Stimulated activated CD4-positive, alpha-beta T cell treated with anti-CD3 and anti-CD28 coated beads, Interleukin-4, amount 100 ng/mL, for 1 hour (primary cell): ENCODE measurements at places on chromosomes 7 and 10.

DNA sequence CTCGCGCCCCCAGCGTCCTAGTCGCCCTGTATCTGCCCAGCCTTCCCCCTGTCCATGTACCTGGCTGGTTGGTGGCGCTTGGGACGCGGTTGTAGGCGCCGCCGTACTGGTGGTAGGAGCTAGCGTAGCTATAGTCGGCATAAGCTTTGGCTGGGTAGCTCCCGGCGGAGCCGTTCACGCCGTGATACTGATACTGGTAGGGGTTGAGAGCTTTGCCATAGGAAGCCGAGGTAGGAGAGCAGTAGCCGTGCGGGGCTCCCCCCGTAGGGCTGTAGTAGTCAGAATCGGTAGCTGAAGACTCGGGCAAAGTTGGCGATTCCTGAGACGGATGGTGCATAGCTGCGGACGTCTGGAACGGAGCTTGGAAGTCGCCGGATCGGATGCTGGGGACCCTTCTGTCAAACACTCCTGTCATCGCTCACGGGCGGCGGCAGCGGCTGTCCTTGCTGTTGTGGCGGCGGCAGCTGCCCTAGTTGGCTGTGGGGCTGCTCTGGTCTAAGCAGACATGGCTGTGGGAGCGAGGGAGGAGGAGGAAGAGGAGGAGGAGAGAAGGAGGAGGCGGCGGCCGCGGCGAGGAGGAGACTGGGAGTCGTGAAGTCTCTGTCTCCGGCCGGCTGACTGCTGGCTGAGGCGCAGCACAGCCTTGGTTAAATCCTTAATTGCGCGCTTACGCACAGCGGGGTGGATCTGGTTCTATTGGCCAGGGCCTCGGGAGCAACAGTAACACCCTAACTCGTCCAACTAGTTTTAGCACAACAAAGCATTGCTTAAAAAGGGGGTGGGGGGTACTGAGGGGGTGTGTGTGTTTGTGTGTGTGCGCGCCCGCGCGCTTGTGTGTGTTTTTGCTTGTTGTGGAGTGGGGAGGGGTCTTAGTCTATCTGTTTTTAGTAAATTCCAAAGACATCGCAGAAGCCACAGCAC lies at the start of gene DLX5:
Gene DLX5 (minus strand): TSS at position 623 of the 921 bp plus-strand sequence. CDS start 208 bp downstream, at position 415.
- no peak for DNase-seq

GRCh38 chr7:142440906-142441411 lies 183.1 kb upstream of the PRSS58 start:
- DNase-seq, result no peak

DNA sequence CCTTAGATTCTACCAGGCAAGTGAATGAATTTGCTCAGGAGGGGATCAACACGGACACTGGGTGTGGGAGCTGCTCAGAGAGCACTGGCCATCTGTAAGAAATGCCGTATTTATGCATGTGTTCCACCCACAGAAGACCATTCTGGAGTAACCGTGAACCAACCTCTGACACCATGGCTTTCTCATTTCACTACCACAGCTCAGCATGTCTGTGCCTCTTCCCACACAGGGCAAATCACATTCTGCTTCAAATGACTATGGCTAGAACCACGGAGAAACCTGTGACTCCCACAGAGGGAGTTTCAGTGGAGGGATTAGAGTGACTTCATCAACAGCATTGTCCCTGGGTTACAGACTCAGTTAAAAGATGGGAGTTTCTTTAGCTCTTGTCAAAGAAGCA lies 893.4 kb downstream of the XPNPEP1 start:
- no peak for DNase-seq

GRCh38 chr7:154540596-154540995 lies 462.3 kb downstream of the PAXIP1 start:
- no peak for DNase-seq

- DNase-seq, result peak; percentile 37
Measured at GRCh38 chr7:101168412-101169049, 3.2 kb upstream of the VGF start.

DNA sequence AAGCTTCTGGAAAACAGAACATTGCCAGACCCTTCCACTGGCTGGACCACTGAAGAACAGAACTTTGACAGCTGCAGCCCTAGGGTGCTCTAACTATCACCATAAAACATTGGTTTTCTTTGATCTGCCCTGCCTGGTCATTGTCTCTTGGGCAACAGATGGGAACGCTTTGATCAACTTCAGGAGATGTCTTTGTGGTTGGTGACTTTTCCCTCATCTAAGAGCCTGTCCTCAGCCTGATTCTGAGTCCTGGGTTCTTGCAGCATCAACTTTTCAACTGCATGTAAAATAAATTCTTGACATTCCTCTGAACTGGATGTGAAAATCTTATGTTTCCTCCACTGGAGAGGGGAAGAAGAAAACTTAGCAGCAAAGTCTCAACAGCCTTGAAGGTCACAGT lies 53.1 kb upstream of the ZNRF2 start:
- DNase-seq, result no peak

DNA sequence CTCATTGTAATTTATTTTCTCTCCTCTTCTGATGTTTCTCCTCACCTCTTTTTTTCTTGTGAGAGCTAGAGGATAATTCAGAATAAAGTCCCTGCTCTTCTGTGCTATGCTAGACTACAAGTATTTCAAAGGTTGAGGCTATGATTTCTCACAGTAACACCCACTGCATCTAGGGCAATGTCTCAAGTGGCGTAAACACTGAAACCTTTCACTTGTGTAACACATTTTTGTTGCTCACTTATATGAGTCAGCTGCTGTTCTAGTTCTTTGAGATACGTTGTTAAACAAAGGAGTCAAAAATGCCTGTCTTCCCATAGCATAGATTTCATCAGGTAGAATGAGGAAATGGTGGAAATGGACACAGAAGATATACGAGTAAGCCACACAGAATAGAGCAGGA lies 305.1 kb upstream of the PITRM1 start:
- no peak for DNase-seq

GRCh38 chr10:100766693-100767421 lies 21.5 kb downstream of the PAX2 start:
- DNase-seq, result no peak

DNA sequence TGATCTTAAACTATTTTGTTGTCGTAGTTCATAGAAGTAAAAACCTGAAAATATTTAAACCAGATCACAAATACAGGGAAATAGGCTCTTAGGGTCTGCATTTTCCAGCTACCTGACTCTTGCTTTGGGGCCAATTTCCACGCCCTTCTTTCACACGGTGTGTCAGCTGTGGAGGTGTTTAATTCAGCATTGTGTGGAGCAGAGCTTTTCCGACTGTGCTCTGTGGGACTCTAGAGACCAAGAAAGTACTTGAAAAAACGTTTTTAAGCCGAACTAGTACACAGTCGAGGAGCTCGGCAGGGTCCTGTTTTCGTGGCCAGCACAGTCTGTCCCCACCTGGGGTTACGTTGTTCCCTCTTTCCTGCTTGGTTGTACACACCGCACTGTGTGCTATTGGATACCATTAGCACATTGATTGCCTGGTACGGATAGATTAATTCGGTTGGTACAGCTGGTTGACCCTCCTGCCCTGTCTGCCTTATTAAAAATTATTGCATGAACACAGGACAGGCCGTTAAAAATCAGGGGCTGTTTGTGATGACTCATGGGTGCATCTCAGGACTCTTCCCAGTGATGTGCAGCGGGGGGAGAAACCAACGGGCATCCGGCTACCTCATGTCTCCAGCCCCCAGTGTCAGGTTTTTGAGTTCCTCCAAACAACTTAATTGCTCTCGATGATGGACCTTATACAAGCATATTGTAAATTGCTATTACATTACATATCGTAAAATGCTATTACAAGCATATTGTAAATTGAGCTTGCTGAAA lies 80.7 kb upstream of the BTBD16 start:
- no peak for DNase-seq

DNA sequence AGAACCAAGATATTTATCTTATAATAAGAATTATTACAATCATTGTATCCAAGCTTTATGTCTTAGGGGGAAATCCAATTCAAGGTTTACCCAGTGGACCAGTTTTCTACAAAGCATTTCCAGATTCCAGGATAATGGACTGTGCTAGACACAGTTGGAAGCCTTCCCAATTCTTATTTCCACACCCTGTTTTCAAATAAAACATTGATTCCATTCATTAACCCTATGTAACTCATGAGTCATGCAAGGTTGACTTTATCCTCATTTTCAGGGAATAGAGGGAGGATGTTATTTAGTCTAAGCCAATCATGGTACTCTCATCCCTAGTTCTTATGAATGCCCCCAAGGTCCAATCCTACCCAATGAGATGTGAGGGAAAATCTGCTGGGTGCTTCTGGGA lies 145.7 kb downstream of the RNLS start:
- DNase-seq, result no peak

DNA sequence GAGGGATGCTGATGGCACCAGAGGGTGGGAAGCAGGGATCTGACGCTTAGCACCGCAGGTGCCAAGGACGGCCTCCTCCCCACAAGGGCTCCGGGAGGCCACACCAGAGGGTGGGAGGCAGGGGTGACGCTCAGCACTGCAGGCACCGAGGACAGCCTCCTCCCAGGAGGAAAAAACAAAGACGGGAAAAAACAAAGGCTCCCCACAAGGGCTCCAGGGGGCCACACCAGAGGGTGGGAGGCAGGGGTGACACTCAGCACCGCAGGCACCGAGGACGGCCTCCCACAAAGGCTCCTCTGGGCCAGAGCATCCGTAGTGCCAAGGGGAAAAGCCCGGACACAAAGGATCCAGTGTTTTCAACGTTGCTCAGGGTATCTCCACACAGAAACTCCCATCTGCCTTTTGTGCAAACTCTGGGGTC lies 25.6 kb downstream of the DIP2C start:
- no peak for DNase-seq

DNA sequence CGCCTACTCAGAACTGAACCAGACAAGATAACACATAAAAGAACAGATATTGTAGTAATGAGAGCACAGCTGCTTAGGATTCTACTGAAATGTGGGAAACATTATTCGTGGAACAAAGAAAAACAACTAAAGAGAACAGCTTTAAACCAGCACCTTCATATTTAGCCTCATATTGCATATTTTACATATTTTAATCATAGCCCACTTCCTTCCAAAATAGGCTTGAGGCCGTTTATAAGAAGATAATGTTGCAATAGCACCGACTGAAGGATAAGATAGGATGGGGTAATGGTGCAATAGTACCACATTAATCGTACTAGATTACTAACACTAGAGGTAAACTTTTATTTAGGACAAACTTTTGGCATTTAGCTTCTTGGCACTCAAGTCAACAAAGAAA lies 71.3 kb downstream of the KCND2 start:
- no peak for DNase-seq

GRCh38 chr7:51234139-51234538 lies 82.5 kb downstream of the COBL start:
- no peak for DNase-seq

- peak; percentile 18 for DNase-seq
Measured at GRCh38 chr7:159144758-159145489, at the start of gene VIPR2. Gene VIPR2 (minus strand): TSS chr7:159144867. CDS start chr7:159144771, 96 bp downstream.

DNA sequence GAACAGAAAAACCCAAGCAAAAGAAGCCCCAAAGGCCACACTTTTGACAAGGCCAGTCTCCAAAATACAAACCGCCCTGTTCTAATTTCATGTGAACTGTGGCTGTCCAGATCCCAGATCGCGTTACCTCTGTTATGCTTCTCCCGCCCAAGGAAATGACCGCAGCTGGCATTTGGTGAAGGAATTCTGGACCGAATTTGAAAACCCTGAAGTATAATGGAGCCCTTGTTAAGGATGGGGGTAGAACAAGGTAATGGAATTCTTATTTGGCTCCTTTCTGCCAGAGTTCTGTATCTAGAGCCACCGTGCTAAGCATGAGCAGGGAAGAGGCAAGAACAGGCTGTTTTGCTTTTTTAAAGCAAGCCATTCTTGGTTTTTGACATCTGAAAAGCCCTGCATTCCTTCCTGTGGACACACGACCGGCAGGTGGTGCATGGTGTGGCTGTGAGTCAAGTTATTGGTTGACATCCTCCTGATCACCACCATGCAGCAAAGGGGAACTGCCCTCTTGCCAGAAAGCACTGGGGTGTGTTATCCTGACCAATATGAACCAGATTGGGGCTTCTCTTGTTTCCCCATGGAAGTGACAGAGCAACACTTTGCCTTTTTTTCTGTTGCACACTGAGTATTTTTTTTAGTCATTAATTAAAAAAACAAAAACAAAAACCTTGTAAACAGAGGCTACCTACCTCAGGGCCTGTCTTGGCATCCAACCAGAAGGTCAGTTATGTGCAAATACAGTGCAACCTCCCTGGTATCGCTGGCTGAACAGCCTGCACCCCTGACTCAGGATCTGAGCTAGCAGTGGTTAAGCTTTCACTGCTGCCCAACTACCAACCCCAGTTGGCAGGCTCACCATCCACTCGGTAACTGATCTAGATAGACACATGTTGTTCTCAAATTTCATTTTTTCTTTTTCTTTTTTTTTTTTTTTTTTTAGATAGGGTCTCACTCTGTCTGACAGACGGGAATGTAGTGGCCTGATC lies 14.2 kb downstream of the UCMA start:
- no peak for DNase-seq

GRCh38 chr7:18020138-18020715 lies 7.4 kb downstream of the PRPS1L1 start:
- DNase-seq, result no peak

- DNase-seq, result no peak
Measured at GRCh38 chr7:91869661-91870060, 10.8 kb downstream of the MTERF1 start.

DNA sequence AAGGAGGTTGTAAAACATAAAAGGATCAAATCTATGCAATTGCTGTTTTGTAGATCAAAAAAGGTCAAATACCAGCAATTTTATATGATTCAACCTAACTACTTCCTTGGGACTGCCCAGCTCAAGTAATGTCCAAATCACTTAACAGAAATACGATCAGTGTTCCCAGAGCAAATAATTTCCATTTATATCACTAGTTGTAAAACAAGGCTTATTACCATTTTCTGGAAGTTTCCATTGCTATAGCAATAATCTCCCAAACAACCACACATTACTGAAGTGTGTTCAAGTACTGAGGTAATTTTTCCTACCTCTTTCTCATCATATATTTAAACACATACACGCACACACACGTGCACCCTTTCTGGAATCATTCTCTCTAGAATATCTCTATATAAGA lies 123.3 kb downstream of the NRCAM start:
- no peak for DNase-seq

GRCh38 chr10:101778781-101779543 lies 3.0 kb upstream of the FGF8 start:
- DNase-seq, result no peak

DNA sequence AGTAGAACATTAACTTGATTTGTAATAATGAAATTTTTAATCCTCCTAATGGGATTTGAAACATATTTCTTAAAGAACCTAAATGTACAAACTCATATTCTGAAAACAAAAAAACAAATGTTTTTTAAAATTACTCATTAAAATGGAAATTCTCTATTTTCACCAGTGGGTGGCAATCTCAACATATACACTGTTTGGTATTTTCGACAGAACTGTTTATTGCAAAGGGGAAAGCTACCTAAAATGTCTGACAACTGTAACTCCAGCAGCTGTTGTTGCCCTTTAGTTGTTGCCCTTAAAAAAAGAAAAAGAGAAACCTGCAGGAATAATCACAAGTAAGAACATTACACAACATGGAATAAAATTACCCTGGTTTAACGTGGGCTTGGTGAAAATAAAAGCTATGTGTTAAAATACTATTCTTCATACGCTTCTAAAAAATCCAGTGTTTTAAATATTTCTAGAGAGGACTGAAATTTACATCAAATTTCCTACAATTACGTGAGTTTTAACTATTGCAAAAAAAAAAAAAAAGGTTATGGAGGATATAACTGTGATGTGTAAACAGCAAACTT lies 54.5 kb downstream of the COL1A2 start:
- no peak for DNase-seq

GRCh38 chr10:100970076-100970913 lies 991 bp downstream of the SEMA4G start:
- peak; percentile 39 for DNase-seq
